CD4-positive, alpha-beta T cell treated with Interferon alpha-2 for 1 hour (primary cell): ENCODE measurements at places on chromosomes 2 and 18.
A peak's percentile ranks its signal among the peaks of the same experiment; 100 is the strongest.

GRCh38 chr2:10433947-10434885 lies 13.9 kb downstream of the ODC1 start:
- no peak for DNase-seq

- no peak for DNase-seq
Measured at GRCh38 chr2:202104286-202104870, 31.3 kb downstream of the KIAA2012 start.

DNA sequence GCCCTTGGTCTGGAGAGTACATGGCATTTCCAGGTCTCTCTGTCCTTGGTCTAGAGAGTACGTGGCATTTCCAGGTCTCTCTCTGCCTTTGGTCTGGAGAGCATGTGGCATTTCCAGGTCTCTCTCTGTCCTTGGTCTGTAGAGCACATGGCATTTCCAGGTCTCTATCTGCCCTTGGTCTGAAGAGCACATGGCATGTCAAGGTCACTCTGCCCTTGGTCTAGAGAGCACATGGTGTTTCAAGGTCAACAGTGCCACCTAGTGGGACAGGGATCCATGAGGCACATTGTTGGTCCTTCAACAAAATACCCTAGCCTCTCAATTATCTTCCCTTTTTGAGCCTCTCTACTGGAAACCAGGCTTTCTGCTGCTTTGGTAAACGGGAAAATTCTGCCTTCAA lies 250.2 kb downstream of the OTX1 start:
- no peak for DNase-seq

GRCh38 chr2:206639636-206640035 lies 2.7 kb upstream of the FAM237A start:
- no peak for DNase-seq

- DNase-seq, result no peak
Measured at GRCh38 chr2:11370377-11371091, 26.1 kb upstream of the ROCK2 start.

DNA sequence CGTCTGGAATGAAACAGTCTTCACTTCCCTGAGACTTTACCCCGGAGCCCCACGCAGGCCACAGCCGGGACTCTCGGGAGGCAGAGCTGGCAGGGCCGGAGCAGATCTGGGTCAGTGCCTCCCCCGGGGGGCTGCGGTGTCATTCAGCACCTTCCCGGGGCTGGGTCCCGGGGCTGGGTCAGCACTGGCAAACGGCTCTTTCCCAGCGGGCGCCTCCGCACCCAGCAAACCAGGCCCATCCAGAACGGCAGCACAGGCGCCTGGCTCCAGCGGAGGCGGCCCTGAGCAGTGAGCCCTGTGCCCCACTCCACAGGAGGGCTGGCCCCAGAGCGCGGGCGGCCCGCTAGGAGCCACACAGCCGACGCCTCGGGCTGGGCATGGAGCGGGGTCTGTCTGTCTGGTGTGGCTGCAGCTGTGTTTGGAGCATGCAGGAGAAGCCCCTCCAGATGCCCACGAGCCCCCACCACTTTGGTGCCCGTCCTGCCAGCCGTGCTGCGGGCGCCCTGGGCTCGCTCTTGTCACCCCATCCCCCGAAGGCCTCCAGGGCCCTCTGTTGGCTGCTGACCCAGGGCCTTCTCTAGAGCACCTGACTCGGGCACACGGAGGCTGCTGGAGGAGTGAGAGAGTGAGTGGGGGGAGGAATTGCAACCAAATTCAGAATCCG lies 132.1 kb upstream of the CTDP1 start:
- DNase-seq, result no peak

DNA sequence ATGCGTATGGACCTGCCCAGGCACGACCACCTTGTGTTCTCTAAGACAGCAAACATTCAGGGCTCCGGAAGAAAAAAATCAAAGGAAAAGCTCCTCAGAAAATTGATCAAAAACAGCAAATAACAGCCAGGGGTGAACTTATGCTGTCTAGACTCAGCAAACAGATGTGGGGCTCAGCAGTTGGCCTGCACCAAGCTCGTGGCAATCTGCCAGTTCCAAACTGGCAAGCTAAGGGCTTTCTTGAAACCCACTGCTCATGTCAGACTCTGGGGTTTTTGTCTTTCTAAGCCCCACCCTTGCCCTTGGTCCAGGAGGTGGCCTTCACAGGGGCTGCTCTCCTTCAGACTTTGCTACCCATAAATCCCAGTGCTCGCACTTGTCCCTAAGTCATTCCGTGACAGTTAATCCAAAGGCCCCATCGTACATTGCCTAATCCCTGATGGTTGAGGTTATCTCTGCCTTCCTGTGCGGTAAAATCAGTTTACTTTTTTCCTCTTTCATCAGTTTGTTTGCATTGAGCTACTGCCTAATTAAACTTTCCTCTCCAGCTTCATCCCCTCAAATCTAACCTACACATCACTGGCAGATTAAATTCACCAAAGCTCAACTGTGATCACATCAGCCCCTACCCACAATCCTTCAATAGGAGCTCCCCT lies 408.0 kb downstream of the LRATD1 start:
- no peak for DNase-seq

DNA sequence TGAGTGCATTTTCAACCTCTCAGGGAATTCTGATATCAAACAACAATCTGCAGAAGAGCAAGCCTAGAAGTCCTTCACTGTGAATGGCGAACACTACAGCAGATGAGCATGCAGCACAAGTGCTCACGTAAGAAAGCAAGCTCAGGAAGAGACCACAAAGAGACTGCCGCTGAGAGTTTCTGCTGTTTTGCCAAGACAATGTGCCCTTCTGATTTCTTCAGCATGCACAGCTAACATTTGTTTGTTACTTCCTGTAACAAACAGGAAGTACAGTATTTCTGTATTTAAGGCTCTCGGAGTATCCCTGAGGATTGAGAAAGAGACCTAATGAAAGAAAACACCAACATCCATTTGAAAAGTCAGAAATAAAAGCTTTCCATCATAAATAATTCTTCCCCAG lies 45.9 kb downstream of the MBOAT2 start:
- DNase-seq, result no peak

DNA sequence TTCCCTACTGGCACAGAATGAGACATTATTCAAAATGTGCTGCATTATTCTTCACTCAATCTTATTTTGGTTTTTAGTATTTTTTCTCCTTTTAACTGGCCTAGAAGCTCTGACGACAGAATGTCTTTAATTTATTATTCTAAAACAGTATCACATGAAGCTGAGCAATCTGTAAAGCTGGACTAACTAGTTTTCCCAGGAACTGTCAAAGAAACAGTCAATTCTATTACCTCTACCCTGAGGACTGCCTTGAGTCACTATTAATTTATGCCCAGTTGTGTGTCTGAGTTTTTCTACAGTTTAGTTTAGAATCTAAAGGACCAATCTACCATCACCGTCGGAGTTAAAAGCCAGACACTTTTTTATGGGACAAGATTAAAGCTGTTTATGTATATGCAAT lies 31.6 kb downstream of the MBD2 start:
- no peak for DNase-seq

DNA sequence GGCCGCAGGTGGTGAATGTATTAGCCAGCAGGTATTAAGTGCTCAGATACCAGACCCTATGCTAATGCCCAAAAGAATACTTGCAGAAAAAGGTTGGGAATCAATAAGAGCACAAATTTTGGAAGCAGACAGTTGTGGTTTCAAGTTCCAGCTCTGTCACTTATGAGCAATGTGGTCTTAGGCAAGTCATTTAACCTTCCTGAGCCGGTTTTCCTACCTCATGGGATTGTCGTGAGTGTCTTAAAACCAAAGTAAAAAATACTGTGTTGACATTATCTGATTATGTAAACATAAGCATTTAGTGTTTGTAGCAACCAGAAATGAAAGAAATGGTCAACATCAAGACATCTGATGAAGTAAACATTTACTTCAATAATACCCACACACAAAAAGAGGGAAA lies 93.0 kb upstream of the CHST9 start:
- no peak for DNase-seq

DNA sequence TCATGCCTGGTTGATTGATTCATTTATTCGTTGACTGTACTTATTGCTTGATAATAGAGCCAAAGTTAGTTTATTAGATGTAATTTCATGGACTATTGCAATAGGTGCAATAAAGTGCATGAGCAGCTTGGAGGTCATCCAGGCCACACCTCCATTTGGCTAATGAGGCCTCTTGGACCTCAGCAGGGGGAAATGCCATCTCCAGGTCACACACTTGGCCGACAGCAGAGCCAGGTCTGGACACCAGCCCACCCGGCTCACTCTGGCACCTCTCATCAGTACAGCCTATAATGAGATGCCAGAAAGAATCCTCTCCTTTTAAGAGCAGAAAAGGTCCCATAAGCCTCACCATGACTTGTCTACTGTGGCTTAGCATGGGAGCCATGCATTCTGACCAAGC lies 71.2 kb upstream of the AFF3 start:
- no peak for DNase-seq

DNA sequence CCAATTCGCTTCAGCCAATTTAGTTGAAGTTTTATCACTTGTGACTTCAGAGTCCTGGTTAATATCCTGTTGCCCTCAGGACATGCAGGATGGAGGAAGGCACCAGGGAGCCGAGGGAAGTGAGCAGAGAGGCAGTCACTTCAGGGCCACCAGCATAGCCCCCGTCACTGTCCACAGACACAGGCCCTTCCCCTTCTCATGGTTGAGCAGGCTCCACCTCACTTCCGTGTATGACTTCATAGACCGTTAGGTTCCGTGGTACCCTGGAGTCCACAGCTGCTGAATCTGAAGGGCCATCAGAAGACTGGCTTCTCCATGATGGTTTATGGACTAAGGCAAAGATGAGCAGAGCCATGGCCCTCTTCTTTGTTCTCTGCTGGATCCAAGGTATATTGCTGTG lies at the start of gene C2orf92:
Gene C2orf92 (plus strand): TSS at position 266 of the 400 bp plus-strand sequence. CDS start 76 bp downstream, at position 342.
- DNase-seq, result no peak

DNA sequence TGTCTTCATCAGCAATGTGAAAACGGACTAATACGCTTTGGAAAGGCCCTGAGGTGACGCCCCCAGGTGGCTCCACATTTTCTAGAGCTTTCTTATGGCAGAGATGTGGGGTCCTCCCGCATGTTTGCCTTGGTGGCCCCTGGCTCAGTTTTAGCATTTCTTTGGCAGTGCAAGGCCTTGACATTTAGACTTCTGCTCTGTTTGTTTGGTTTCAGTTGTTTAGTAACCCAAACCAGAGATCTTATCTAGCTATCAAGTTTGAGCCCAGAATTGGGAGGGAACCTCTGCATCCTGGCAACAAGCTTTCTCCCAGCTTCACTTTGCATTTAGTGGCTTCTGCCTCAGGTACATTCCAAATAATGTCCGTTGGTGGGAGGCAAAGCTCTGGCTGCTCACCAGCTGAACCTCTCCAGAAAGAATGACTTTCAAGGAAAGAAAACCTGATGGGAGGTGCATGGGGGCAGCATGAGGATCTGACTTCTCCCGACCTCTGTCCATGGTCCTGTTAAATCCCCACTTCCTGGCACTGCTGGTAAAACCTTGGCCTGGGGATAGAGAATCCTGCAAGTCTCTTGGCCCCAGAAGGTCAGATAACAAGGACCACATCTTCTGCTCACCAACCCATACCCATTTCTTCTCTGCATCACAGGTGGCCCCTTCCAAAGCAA lies 12.0 kb upstream of the MBP start:
- no peak for DNase-seq

DNA sequence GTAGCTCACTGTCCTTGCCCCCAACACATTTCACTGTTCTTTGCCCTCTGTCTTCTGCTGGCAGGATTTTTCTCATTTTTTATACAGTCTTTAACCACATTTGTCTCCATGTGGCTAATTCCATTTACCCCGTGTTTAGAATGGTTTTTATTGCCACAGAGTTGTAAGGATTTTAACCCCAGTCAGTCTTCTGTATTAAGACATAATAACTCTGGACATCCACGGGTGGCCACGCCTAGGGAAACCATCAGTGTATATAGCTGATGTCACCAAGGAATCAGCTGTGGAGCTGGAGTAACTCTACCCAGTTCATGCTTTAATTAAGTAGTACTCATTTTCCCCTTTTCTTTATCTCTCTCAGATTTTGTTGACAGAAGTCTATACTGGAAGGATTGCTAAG lies 139.8 kb downstream of the MAP4K4 start:
- DNase-seq, result no peak

DNA sequence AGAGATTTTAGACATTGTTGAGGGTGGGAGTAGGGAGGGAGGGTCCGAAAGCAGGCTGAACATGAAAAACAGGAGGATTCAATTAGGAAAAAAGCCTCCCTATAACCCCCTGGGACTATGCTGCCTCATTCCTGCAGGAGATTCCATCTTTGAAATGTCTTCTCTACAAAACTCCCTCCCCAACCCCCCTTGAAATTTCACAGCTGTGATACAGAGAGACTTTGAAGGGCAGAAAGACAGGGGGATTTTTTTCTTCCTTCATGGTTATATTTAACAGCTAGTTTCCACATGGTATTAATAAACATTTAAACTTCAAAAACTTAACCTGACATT lies 57.6 kb downstream of the TRIB2 start:
- DNase-seq, result no peak

- no peak for DNase-seq
Measured at GRCh38 chr2:171524018-171524401, 1.7 kb downstream of the CYBRD1 start.

DNA sequence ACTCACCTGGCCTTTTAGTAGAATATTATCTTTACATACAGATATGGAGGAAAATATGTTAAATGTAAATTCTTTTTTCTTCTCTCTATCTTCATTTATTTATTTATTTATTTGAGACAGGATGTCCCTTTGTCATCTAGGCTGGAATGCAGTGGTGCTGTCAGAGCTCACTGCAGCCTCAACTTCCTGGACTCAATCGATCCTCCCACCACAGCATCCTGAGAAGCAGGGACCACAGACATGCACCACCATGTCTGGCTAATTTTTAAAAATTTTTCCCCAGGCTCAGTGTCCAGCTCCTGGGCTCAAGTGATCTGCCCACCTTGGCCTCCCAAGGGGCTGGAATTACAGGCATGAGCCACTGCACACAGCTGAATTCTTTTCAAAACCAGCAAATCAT lies 20.3 kb downstream of the KYNU start:
- DNase-seq, result no peak

- no peak for DNase-seq
Measured at GRCh38 chr2:20471902-20472559, 25.2 kb downstream of the RHOB start.

GRCh38 chr2:173854840-173855239 lies 110.3 kb downstream of the SP3 start:
- DNase-seq, result no peak

- DNase-seq, result no peak
Measured at GRCh38 chr18:9868857-9869714, 16.7 kb upstream of the TXNDC2 start.

- DNase-seq, result peak; percentile 5
Measured at GRCh38 chr2:6780765-6781274, 84.9 kb downstream of the CMPK2 start.

GRCh38 chr2:18546567-18546966 lies 13.9 kb downstream of the RDH14 start:
- DNase-seq, result no peak

- DNase-seq, result no peak
Measured at GRCh38 chr2:189037518-189037917, 63.3 kb downstream of the COL3A1 start.

GRCh38 chr2:69561101-69561500 lies 82.4 kb downstream of the AAK1 start:
- DNase-seq, result no peak

GRCh38 chr2:175552902-175553301 lies 371.4 kb upstream of the ATP5MC3 start:
- DNase-seq, result no peak
